Activated naive CD4-positive, alpha-beta T cell treated with anti-CD3 and anti-CD28 coated beads, Interleukin-2, amount 50 U/mL, for 72 hours (primary cell): ENCODE measurements at places on chromosomes 6 and 20.

GRCh38 chr6:51562198-51562597 lies 525.2 kb downstream of the PKHD1 start:
- no peak for DNase-seq

DNA sequence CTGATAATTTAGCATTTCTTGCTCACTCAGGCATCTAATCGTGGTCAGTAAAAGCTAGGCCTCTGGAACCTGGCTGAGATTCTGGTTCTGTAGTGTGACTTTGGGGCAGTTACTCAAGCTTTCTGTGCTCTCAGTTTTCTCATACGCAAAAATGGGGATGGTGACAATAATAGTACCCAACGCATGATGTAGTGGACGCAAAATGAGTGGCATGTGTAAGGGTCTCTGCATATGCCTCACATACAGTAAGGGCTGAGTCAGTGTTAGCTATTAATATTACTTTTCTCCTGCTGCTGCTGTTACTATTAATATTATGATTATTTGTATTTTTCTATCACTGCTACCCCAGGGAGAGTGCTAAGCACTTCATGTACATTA lies 686 bp downstream of the GINS1 start:
- no peak for DNase-seq

DNA sequence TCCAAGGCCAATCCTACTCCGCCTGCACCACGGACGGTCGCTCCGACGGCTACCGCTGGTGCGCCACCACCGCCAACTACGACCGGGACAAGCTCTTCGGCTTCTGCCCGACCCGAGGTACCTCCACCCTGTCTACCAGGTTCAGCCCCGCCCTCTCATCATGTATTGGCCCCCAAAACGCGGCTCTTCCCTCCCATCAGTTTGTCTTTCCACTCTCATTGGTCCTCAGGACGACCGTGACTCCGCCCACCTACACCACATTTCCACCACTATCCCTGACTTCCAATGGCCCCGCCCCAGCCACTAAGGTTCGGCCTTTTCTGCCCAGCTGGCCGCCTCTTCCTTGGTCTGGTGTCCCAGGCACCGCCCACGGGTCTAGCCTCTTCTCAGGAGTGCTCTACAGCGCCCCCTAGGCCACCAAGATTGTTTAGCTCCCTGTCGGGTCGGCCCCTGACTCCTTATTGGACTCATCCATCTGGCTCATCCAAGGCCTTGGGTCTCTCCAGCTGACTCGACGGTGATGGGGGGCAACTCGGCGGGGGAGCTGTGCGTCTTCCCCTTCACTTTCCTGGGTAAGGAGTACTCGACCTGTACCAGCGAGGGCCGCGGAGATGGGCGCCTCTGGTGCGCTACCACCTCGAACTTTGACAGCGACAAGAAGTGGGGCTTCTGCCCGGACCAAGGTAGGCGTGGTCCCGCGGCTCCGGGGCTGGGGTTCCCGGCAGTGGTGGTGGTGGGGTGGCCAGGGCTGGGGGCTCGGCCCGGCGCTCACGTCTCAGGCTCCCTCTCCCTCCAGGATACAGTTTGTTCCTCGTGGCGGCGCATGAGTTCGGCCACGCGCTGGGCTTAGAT lies 3.1 kb downstream of the MMP9 start:
- no peak for DNase-seq

GRCh38 chr6:149429427-149430360 lies 29.6 kb downstream of the SUMO4 start:
- DNase-seq: no peak

DNA sequence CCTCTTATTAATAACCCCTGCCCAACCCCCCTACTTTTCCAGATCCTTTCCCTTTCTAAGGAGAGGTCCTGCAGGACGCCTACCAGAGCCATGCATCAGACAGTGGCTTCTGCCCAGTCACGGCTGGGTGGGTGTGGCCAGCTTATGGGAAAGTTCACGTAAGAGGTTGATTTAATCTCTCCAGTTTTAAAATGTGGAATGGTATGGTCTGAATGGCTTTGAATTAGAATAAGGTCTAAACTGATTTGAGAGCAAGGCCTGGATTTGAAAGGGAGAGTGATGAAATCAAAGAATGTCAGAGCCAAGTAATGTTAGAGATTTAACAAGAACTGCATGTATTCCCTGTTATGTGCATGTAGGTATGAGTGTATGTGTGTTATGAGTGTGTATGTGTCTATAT lies 275.7 kb downstream of the PAX1 start:
- DNase-seq: no peak

DNA sequence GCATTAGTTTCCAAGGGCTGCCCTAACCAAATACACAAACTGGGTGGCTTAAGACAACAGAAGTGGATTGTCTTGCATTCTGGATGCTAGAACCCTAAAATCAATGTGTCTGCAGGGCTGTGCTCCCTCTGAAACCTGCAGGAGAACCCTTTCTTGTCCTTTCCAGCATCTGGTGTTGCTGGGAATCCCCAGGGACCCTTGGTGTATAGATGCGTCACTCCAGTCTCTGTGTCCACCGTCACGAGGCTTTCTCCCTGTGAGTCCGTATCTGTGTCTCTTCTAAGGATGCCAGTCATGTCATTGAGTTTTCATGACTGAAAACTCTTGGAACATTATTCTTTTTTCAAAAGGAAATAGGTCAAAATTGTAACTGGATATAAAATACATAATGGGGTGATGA lies 142.9 kb downstream of the RNASET2 start:
- no peak for DNase-seq

DNA sequence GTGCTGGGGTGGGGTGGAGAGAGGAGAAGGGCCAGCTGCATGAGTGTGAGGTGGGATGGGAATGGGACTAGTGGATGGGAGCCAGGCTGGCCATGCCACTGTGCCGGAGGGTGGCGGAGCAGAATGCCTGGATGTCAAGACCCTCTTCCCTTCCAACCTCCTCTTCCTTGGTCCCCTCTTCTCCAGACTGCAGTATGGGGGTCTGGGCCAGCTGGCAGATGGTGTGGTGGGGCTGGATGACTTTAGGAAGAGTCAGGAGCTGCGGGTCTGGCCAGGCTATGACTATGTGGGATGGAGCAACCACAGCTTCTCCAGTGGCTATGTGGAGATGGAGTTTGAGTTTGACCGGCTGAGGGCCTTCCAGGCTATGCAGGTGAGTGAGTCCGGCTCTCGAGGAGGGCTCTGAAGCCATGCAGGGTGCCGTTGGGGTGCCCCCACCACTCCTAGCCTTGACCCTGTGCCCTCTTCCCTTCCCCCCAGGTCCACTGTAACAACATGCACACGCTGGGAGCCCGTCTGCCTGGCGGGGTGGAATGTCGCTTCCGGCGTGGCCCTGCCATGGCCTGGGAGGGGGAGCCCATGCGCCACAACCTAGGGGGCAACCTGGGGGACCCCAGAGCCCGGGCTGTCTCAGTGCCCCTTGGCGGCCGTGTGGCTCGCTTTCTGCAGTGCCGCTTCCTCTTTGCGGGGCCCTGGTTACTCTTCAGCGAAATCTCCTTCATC lies 7.7 kb downstream of the DDR1 start:
- no peak for DNase-seq

DNA sequence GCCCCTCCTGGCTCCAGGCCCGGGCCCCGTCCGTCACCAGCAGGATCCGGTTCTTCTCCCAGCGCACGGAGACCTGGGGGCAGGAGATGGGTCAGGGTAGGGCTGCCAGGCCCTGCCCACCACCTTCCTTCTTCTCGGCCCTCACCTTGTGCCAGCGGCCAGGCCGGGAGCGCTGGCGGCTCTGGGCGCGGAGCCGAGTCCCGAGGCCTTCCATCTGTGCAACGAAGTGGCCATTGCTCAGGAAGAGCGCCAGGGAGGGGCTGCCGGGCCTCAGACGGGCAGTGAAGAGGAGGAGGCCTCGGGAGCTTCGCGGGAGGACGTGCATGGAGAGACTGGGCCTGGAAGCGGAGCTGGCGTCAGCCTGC lies 7.9 kb downstream of the ADRM1 start:
- DNase-seq: no peak

GRCh38 chr6:159655409-159655988 lies 37.5 kb downstream of the SOD2 start:
- DNase-seq: no peak

- DNase-seq: peak; percentile 43
Measured at GRCh38 chr20:52410182-52410647, 218.6 kb upstream of the ZFP64 start.

- no peak for DNase-seq
Measured at GRCh38 chr6:169800668-169801395, 49.4 kb downstream of the ERMARD start.

- no peak for DNase-seq
Measured at GRCh38 chr6:13641315-13641714, 26.2 kb downstream of the NOL7 start.

- DNase-seq: no peak
Measured at GRCh38 chr6:19214231-19214630, 622.9 kb upstream of the ID4 start.

DNA sequence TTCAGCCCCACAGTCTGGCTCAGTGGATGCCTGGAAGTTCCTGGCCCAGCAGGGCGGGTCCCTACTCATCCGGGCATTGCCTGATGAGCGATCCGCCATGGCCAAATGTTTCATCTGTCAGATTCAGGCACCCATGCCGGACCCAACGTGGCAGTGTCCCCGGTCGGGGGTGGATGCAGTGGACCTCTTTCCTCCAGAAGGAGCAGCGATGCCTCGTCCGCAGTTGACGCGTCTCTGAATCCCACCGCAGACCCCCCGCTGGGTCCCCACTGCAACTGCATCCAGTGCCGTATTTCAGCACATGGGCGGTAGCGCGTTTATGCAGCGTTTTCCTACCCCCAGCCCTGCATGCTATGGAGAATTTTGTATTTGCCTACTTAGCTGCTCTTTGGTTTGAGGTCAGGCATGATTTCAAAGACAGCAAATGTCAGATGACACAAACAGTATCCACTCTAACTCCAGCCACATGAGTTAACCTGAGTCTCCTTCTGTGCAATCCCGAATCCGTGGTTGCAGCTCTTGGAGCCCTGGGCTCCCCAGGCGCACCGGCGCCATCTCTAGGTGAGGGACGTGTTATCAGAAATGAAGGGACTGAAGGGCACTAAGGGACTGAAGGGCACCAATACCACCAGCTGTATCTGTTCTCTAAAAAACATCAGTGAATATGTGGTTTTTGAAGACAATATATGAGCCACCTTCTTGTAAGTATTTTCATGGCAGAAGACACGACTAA lies 72.6 kb upstream of the THBS2 start:
- DNase-seq: no peak

- no peak for DNase-seq
Measured at GRCh38 chr20:11008444-11009033, 334.7 kb upstream of the JAG1 start.

DNA sequence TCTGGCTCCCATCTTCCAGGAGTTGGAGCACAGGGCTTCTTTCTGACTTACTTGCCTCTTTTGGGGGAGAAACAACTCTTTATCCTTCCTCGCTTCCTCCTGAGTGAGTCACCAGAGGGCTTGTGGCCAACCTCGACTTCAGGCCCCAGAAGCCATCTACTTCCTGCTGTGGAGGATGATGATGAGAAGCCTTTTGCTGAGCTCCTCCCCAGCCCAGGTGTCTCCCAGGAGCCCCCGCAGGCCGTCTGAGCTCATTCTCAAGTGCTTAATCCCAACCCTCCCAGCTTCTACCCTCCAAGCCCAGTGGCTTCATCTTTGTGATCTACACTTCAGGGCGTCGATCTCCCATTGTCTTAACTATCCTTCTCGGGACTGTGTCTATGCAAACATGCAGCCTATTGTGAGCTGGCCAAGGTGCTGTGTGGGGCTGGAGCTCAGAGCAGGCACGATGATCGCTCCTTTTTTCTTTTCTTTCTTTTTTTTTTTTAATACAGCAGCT lies 27.9 kb downstream of the SDCBP2 start:
- peak; percentile 71 for DNase-seq

GRCh38 chr20:60897976-60898375 lies 354.1 kb upstream of the CDH4 start:
- DNase-seq: no peak

- no peak for DNase-seq
Measured at GRCh38 chr6:33895296-33895695, 91.5 kb upstream of the MLN start.

- DNase-seq: no peak
Measured at GRCh38 chr20:64003960-64004725, 23.2 kb downstream of the PRPF6 start.

- DNase-seq: no peak
Measured at GRCh38 chr6:113873043-113873667, 16.0 kb downstream of the MARCKS start.

- no peak for DNase-seq
Measured at GRCh38 chr6:163946437-163946836, 531.9 kb downstream of the QKI start.

DNA sequence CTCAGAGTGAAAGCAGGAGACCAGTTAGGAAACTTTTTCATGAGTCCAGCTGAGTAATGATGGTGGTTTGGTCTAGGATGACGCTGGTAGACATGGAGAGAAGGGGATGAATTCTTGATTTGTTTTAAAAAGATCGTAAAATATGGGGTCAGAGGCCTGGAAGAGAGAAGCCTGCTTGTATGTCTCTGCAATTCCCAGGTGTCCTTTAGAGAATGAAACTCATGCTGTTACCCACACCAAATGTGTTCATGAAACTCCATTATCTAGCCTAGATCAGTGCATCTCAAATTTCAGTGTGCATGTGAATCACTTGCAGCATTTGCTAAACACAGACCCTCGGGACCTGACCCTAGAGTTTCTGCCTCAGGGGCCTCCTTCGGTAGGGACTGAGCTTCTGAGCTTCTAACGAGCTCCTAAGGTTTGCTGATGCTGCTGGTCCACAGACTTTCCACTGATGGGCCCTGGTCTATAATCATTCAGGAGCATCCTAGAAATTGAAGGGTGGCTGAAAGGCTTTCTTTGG lies 302.0 kb upstream of the PLCB4 start:
- DNase-seq: no peak

GRCh38 chr20:39890697-39891096 lies 798.3 kb downstream of the MAFB start:
- DNase-seq: no peak

- DNase-seq: no peak
Measured at GRCh38 chr6:105282631-105283585, 103.1 kb upstream of the POPDC3 start.

- DNase-seq: no peak
Measured at GRCh38 chr20:63362436-63363009, 1.4 kb upstream of the CHRNA4 start.

DNA sequence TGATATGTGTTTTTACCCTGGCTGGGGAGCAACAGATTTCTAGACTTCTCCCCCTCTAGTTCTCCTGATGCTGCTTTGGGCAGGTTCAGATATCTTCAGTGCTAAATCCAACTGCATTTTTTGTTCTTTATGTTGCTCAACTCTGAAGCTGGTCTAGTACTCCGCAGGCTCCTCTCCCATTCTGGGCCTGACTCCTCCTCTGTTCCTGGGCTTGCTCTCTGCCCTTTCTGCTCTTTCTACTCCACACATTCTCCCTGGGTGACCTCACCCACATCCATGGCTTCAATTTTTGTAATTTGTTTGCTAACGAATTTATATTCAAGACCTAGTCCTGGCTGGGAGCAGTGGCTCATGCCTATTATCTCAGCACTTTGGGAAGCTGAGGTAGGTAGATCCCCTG lies 6.4 kb downstream of the FYN start:
- DNase-seq: no peak

GRCh38 chr6:138310294-138310693 lies 67.4 kb upstream of the SMIM28 start:
- DNase-seq: no peak
